ENCODE measurements at places on chromosomes 2 and 18.

- DNase-seq: no peak
Measured at GRCh38 chr2:148177559-148177958, 156.7 kb downstream of the MBD5 start.

GRCh38 chr18:75538727-75539126 is 111.2 kb upstream of the SMIM21 start:
- no peak for DNase-seq

GRCh38 chr18:37435996-37436395 is 129.6 kb downstream of the CELF4 start:
- no peak for DNase-seq

DNA sequence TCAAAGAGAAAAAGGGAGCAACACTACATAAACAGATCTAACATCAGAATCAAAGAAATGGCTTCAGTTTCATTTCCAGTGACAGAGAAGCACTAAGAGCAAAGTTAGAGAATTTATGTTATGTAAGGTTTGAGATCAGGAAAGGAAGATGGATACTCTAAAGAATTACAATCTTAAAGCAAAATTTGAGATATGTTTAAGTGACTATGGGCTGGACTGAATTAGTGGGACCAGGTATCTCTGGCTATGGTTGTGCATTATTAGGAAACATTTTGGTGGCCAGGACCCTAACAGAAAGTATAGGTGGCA is 208.2 kb downstream of the CCDC178 start:
- DNase-seq: no peak

GRCh38 chr2:199468561-199469513 is 11.1 kb upstream of the SATB2 start:
- DNase-seq: no peak

DNA sequence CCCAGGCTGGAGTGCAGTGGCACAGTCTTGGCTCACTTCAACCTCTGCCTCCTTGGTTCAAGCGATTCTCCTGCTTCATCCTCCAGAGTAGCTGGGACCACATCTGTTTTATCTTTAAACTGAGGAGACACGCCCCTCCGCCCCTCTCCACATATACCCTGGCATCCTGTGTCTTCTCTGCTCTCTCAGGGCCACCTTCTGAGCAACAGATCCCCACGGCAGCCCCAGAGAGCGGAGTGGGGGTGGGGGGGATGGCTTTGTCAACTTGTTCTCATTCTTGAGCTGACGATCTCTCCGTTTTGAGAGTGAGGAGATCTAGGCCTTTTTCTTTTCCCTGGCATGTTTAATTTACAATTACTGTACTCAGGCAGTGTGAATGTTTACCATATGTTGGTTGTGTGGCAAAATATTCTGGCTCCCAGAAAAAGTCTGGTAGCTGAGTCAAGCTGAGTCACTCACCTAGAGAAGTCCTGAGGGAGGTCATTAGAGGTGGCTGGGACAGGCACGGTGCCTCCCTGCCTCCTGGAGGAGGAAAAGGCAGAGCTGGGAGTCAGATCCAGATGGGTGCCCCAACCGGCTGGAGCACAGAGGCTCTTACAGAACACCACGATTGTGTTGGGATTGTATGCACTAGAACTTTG is 19.5 kb upstream of the ID2 start:
- DNase-seq: no peak

DNA sequence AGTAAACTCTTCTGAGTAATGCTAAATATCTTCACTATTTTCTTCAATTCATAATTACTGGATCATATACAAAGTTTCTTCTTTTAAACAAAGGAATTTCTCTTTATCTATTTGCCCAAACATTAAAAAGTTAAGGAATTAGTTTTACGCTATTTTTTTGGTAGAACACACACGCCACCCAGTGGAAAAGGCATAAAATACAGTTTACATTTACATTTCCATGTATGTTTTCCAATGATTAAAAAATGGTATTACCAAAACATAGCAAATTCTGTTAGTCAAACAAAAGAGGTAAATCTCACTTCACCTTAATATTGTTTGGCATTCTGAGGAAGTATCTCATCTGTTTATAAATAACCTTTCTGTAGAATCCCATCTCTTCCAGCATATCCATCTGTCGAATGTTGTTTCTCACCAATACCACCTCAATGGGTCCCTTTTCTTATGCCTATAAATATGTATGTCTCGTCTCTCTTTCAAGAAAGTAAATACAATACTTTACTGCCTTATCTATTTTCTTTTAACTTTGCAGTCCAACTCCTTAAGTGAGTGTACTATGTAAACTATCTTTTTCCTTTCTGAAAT is 7.2 kb downstream of the BOLL start:
- DNase-seq: no peak

DNA sequence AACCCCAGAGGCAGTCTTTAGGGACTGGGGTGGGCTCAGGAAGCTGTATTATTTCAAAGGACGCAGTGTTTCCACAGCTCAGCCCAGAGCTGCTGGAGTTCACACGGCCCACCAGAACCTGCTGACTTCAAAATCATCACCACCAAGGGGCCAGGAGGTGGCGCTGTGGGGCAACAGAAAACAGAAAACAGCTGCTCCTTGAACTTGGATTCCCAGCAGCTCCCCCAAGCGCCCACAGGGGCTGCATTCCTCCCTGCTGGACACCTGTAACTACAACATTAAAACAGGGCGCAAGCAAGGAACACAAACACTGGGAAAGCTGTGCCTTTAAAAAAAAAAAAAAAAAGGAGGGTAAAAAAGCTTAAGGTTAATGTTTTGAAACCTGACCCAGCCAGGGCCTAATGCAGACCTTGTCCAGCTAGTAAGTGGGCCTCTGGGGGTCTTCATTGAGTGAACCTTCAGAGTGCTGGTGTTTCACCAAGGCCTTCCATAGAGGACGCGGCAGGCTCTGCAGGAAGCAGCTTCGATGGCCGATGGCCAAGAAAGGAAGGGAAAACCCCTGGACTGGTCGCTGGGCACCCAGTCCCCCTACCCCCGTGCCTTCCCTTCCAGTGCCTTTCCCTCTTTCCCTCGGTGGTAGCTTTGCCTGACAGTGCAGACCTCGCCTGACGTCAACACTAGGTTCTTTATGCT is 25.9 kb downstream of the MLPH start:
- DNase-seq: peak; percentile 52

DNA sequence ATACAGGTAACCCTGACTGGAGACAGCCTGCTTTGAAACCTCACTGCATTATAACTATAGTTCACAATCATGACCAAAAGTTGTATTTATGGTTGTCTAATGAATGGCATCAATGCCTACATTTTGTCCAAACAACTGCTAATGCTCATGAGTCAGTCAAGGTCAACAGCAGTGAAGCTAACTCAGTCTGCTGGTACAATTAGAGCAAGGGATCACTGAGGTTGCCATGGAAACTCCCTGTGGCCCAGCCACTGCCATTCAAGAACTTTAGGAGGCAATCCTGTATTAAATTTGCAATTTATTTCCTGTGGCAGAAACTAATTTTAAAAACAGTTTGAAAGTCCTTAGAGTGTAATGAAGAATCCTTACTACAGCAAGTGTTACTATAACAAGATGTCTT is 185.1 kb upstream of the SMAD7 start:
- DNase-seq: no peak

DNA sequence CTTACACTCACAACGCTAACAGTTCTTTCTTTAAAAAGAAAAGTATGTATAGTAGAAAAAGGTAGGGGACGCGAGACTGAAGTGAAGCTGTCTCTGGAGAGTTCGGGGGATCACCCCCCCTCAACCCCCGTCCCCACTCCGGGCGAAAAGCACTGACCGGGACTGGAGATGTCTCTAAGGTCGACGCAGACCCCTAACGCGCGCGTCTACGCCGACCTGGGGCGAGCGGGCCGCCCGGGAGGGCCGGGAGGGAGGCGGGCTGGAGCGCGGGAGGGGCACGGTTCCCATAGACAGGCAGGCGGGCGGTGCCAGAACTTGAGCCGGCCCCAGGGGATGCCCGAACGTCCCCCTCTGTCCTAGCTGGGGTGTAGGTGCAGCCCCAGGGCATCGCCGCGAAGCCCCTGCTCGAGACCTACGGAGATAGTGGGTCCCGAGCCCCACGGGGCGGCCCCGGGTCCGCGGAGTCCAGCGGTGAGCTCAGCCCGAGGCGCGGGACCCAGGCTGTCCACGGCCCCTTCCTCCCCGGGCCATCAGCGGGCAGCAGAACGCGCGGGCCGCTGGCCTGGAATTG is 82.2 kb downstream of the CHRNA1 start:
- DNase-seq: no peak

GRCh38 chr18:79395308-79395640 is 456 bp upstream of the NFATC1 start:
- no peak for DNase-seq

GRCh38 chr2:17620280-17620679 is 79.8 kb downstream of the VSNL1 start:
- no peak for DNase-seq

DNA sequence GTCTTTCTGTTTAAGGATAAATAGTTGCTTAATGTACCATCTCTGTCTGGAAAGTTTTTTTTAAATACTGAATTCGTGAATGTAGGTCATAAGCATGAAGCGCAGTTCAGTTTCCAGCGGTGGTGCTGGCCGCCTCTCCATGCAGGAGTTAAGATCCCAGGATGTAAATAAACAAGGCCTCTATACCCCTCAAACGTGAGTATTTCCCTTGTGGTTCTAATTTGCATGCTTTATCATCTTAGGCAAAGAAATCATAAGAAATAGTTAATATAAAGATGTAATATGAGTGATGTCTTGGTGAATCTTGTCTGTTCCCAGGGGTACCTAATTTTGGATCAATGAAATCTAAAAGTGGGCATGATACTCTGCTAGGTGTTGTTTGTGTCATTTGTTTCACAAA is 1.5 kb downstream of the NDC80 start:
- no peak for DNase-seq

DNA sequence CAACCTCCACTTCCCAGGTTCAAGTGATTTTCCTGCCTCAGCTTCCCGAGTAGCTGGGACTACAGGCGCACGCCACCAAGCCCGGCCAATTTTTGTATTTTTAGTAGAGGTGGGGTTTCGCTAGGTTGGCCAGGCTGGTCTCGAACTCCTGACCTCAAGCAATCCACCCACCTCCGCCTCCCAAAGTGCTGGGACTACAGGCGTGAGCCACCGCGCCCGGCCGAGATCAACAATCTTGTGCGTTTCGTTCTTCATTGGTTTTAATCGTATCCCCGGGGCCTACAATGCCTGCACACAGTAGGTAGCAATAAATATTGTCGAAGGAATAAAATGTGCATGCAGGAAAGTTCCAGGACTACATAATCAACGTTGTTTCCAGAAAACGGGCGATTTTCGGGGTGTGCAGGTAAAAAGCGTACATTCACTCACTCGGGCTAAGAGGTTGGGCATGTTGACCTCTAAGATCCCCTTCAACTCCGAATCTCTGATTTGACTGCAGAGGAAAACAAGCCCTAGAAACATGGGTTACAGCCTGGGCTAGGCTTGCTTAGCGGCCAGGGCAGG is 2.7 kb upstream of the SOS1 start:
- DNase-seq: no peak

GRCh38 chr2:8422450-8422800 is 259.4 kb upstream of the ID2 start:
- no peak for DNase-seq

DNA sequence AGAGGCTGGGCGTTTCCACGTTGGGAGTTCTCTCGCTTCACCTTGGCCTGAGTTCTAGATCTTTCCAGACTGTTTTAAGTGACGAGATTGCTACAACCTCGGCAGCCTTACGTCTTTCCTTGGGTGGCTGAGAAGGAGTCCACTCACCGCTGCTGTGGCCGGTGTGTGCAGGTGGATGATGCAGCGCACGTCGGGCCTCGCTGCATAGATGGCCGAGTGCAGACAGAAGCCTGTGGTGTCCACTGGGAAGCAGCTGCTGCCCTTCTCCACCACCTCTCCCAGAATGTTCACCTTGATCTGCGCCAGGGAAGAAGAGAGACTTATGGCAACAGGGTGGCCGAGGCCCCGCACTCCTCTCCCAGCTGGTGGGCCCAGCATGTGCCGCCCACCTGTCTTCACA is 75.7 kb downstream of the ADD2 start:
- no peak for DNase-seq

DNA sequence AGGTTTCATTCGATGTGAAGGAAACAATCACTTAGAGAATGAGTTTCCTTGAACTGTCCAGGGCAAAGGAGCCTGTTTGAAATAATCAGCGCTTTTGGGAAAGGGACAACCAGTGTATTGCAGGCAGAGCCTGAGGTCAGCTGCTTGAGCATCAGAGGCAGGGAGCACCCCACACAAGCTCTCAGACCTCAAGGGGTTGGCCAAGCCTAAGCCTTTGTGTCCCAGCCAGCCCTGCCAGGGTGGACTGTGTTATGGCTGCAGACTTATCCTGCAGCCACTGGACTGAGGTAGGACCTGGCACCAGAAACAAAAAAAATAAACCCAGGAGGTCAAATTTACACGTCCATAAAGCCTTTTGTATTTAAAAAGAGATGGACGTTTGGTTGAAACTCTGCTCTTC is 228.3 kb downstream of the SEPTIN10 start:
- DNase-seq: no peak

- DNase-seq: no peak
Measured at GRCh38 chr2:105783972-105784371, 39.3 kb downstream of the NCK2 start.

- DNase-seq: no peak
Measured at GRCh38 chr18:13703899-13704298, 22.5 kb downstream of the FAM210A start.

- DNase-seq: no peak
Measured at GRCh38 chr2:106552921-106553320, 65.8 kb downstream of the CD8B2 start.
